Stimulated activated CD4-positive, alpha-beta T cell treated with anti-CD3 and anti-CD28 coated beads, Interleukin-15, amount 100 ng/mL, for 48 hours (primary cell): ENCODE measurements at places on chromosomes 6 and 20.

DNA sequence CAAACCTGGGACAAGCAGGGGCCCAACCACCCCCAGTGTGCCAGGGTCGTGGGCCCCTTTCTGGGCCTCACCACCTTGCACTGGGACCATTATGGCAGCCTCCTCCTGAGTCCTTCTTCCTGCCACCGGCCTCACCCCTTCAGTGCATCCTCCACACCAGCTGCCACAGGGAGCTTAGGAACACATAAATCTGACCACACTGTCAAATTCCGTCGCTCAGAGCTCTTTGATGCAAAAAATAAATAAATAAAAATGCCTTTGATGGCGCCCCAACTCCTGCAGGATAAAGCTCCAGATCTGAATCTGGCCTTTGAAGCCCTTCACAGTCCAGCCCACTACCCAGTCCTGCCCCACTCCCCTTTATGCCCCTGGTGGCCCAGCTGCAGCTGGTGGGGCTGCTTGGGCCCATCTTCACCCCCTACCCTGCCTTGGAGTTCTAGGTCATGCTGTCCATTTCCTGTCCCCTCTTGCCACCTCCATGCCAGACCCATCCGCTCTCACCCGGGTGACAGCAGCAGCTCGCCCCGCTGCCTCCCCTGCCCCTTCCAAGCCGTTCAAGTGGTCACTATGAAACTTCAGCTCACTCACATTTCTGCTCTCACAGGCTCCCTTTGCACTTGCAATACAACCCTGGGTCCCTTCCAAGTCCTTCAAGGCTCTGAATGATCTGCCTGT, 16.0 kb downstream of the MYH7B start:
- DNase-seq, result no peak

GRCh38 chr6:4924661-4925271, 79.1 kb downstream of the RPP40 start:
- no peak for DNase-seq

DNA sequence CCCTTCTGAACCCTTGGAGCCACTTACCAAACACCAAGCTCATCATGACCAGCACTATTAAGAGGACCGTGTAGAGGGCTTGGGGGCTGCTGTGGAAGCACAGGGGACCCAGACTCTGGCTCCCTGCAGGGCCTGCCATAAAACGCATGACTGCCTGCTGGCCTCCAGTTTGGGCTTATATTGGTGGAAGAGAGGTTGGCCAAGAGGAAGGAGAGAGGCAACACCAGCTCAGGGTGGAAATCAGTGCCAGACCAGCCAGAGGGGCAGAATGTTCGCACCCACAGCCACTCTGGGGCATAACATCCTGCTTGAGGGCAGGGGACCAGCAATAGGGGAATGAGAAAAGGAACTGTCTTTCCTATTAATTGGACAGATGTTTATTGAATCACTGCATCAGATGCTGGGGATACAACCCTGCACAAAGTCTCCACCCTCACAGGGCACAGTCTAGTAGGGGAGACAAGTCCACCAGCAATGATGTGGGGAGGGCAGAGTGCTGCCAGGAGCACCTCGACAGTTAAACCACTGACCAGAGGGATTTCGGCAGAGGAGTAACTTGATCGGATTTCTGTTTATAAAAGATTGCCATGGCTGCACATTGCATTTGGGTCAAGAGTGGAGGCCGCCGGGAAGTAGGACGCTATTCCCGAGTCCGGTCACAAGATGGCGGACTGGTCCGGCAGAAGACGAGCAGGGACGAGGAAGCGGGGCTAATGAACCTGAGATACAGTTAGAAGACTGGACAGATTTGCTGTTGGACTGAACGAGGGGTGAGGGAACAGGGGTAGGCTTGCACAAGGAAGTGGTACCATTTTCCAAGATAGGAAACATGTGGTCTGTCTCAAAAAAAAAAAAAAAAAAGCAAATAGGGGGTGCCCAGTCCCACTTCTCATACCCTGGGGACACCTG, at the start of gene LY6G5C:
LY6G5C (minus strand) TSS at position 842 of the 909 bp plus-strand sequence; CDS start at position 148, 694 bp downstream.
- DNase-seq, result no peak

DNA sequence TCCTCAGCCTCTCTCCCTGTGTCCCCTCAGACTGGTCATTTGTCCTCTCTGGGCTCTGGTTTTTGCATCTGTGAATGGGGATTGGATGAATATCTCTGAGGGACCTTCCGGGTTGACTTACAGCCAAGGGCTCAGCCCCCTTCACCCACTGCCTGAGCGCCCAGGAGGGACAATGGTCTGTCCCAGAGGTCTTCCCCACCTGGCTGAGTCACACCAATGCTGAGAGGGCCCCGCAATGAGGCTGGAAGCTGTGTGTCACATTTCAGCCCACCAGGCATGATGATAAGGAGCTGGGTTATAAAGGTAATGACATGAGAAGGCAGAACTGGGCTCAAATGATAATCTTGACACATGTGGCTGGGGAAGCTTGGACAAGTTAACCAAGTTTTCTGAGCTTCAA, 70.5 kb downstream of the TOX2 start:
- DNase-seq, result no peak

- no peak for DNase-seq
Measured at GRCh38 chr20:17129089-17129488, 97.8 kb upstream of the PCSK2 start.

- DNase-seq, result no peak
Measured at GRCh38 chr20:32474967-32475811, 109.9 kb downstream of the NOL4L start.

DNA sequence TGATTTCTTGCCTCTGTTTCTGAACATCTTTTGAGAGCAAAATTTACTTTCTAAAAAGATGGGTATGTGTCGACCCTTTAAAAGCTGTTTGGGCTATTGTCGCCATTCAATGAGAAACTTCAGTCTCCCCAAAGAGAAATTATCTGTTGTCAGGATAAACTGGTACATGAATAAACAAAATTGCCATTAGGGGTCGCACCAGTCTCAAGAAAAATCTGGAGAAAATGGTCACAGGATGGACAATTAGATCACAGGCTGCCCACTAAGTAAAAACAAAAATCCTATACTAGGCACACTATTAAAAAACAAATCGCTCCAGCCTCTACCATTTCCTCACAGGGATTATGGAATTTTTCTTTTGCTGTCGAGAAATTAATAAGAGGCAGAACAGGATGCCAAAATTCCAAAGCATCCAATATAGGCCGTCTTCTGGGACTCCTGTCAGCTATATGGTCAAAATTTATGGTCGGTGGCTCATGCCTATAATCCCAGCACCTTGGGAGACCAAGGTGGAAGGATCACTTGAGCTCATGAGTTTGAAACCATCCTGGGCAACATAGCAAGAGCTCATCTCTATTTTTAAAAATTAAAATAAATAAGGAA, 5.5 kb upstream of the HLA-E start:
- no peak for DNase-seq

- DNase-seq, result no peak
Measured at GRCh38 chr20:58627212-58628072, 23.6 kb upstream of the STX16 start.

DNA sequence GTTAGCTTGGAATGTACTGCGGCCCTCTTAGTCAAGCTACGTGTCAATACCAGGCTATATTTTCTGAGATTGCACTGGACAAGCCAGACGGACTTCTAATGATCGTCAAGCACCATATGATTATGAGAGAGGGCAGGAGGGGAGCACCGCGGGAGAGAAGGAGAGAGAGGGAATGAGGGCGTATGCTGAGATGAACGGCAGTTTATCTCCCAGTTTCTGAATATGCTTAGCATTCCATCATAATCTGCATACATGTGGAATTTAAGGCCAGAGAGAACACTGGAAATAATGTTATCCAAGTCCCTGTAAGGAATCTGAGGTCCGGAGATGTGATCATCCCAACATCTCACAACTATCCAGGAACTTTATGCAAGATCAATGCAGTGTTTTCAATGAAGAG, 60.2 kb downstream of the BFSP1 start:
- no peak for DNase-seq

- DNase-seq, result peak; percentile 55
Measured at GRCh38 chr20:49534255-49534712, 33.7 kb downstream of the PTGIS start.

- no peak for DNase-seq
Measured at GRCh38 chr20:56382696-56383095, 9.3 kb downstream of the AURKA start.

DNA sequence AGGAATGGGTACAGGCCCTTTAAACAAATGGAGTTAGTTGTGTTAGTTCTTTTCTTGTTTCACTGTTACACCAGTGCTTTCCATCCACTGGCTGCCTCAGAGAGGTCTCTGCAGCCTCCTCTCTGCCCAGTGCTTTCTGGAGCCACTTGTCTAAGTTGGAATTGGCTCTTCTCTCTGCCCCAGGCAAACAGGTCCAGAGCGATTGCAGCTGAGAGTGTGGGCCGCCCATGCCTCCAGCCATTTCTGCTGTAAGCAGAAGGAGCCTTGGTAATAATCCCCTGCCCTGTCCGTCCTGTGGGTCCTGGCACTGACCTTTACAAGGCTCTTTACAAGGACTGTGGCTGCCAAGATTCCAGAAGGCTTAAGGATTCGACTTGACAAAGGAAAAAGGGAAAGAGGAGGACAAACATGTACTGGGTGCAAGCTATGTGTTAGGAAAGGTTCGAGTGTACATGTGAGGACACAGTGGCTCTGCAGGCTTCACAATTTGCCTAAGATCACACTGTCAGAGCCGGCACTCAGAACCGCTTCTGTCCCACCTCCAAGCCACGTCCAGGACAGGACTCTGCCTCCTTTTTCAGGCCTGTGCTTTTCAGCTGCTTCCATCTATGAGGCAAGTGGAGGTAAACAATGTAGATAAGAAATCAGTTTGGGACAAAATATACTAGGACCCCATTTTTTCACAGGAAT, 88.5 kb downstream of the POPDC3 start:
- DNase-seq, result no peak

DNA sequence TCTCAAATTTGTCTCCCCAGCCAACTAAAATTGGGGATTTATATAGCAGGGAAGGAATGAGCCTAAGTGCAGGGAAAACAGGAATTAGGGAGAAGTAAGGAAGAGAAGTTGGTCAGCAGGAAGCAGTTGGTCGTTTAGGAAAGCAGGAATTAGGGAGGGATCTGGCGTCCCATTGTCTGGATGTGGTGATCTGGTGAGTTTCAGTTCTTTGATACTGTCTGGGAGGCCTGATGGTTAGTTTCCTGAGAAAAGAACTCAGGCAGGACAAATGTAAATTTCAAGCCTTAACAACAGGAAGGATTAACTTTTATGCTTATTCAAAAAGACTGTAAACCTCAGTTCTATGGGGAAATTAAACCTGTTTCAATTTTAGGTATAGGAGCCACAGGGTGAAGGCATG, 116.2 kb upstream of the PRL start:
- no peak for DNase-seq

DNA sequence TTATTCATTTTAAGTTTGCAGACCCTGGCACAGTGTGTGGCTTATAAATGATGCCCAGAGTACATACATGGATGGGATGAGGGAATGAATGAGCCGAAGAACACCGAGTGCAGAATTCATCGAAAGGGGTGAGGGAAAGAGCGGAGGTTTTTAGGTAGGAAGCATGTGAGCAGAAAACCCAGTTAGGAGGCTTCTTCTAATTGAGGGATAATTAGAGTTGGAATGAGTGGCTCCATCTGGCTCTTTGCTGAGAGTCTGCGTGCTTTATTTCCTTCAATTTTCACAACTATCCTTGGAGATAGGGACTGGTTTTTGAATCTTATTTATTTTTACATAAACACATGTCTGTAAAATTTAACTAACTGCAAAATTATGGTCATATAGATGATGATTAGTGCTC, 150.7 kb downstream of the DOK5 start:
- no peak for DNase-seq

GRCh38 chr20:61731363-61732181, 334.1 kb downstream of the TAF4 start:
- DNase-seq, result no peak

GRCh38 chr6:72954716-72955115, 270.6 kb downstream of the KHDC1L start:
- no peak for DNase-seq

DNA sequence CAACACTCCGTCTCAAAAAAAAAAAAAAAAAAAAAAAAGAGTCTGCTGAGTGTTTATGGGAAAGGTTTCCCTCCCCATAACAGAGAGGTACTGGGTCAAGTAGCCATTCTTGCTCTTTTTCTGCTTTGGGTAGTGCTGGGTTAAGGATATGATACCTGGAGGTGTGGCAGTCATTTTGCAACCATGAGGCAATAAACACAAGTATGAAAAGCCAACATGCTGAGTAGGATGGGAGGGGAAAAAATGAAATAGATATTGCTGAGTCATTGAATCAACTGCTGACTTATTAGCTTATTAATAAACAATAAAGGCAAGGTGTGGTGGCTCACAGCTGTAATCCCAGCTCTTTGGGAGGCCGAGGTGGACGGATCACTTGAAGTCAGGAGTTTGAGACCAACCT, 2.3 kb upstream of the TOMM34 start:
- no peak for DNase-seq

- DNase-seq, result no peak
Measured at GRCh38 chr6:6843777-6844176, 255.3 kb downstream of the LY86 start.

- DNase-seq, result no peak
Measured at GRCh38 chr6:122297010-122297409, 102.4 kb upstream of the HSF2 start.

- DNase-seq, result no peak
Measured at GRCh38 chr6:155510879-155511278, 55.2 kb upstream of the NOX3 start.

GRCh38 chr6:70668499-70668812, 773 bp downstream of the SMAP1 start:
- no peak for DNase-seq

DNA sequence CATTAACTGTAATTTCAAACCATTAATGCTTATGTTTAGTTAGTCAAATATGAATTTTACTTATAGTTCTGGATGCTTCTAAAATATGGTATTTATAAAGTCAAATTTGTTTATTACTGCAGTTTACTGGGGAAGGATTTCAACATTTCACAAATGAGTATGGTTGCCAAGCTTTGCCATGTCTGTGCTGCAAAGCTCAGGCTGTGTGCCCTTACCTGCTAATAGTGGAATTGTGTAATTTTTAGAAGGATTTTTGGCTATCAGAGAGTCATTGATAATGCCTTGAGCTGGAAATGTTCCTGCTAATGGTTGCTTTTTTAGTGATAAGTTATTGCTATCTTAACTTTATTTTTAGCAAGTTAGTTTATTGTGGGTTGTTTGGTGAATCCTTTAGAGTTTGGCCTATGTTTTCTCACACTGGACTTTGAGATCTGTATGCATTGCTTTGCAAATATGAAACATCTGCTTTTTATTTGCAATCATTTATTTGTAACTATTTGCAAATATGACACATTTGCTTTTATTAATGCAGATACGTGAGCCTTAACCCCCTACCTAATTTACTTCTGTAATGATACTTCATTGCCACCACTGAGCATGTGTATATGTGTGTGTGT, 105.8 kb downstream of the CD109 start:
- no peak for DNase-seq

GRCh38 chr6:75830959-75831885, 82.2 kb downstream of the MYO6 start:
- DNase-seq, result peak; percentile 1

DNA sequence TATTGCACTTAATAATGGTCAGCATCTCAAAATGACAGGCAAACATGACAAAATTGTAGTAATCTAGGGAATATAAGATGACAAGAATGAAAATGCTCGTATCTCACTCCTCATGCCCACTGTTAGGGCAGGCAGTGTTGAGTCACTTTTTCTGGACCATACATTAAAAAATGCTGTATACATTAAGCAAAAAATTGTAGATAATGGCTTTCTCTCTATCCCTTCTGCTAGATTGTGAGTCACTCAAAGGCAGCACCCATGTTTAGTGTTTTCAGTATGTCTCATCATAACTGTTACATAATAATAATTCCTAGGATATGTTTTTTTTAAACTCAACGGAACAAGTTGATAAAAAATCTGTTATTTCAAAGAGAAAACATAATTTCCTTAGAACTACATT, 199.3 kb downstream of the TENT5A start:
- DNase-seq, result no peak

- DNase-seq, result no peak
Measured at GRCh38 chr6:30590509-30590908, 19.3 kb downstream of the ABCF1 start.
